ENCODE measurements at places on chromosomes 11 and 22.

- no peak for DNase-seq
Observed at GRCh38 chr11:133175103-133175502, 357.2 kb downstream of the OPCML start.

DNA sequence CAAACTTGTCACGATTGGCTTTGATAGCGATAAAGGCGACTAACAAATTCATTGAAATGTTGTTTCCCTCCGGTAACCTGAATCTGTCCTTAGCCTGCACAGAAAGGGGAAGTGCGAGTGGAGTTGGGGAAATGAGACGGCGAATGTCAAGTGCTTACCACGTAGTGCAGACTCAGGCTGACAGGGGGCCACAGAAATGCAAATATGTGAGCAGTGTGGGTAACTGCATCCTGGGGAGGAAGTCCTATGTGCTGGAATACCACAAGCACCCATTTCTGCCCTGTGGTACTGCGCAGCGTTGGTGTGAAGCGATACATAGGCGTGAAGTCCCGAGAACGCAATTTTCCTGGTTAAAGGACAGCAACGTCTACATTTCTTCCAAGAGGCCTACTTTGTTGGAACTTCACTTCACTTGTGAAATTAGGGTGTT, 869 bp upstream of the EIF4ENIF1 start:
- DNase-seq: peak; percentile 16

DNA sequence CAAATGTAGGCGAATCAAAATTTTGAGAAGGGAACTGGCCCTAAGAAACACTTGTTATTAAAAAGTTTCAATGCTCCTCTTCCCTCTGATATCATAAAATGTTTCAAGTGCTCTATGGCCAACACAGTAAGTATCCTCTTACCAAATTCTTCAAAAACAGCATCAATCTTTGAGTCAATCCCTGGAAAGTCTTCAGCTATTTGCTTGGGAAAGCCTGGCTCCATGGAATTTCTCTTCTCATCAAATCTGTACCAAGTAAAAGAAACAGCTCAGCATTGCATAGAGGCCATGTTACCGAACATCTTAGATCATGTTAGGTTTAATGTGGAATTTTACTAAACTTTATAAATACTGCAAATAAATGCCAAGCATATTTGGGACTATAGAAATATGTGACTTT, 6.3 kb downstream of the MMP3 start:
- no peak for DNase-seq

- no peak for DNase-seq
Observed at GRCh38 chr11:29934115-29934638, 82.7 kb downstream of the KCNA4 start.

GRCh38 chr11:57798905-57799559, 37.4 kb downstream of the CTNND1 start:
- no peak for DNase-seq

GRCh38 chr22:39183991-39184585, 31.6 kb upstream of the CBX7 start:
- no peak for DNase-seq

GRCh38 chr11:73308961-73309919, 1.2 kb downstream of the ARHGEF17 start:
- DNase-seq: no peak

GRCh38 chr22:22474733-22475132, 33.8 kb downstream of the ZNF280B start:
- no peak for DNase-seq

All from NCI-H2227 treated with DMSO at 0.1 percent for 48 hours (cell line).